ENCODE measurements at places on chromosomes 3 and 15.

GRCh38 chr3:119401069-119401468 lies 62.3 kb downstream of the TMEM39A start:
- no peak for DNase-seq

DNA sequence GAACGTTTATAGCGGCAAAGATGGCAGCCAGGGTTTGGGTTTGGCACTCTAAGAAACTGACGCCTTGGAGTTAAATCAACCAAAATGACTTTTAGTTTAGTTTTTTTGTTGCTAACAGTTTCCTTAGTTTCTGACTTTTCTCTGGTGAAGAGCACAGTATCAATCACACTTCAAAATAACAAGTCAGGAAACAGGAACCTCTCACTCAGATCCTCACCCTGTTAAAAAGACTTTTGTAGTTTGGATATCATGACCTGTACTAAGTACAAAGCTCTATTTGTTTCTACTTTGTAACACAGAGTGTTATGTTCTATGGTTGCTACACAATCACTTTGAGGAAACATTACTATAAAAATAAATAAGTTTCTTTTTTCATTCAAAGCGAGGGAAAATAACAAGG lies 51.1 kb downstream of the ATP10A start:
- no peak for DNase-seq

- no peak for DNase-seq
These were observed 708.4 kb upstream of the CBLB start for GRCh38 chr3:106577241-106577640.

GRCh38 chr3:117393119-117393518 lies 683.5 kb downstream of the TUSC7 start:
- no peak for DNase-seq

- no peak for DNase-seq
These were observed 61.3 kb downstream of the CEMIP start for GRCh38 chr15:80840182-80841130.

DNA sequence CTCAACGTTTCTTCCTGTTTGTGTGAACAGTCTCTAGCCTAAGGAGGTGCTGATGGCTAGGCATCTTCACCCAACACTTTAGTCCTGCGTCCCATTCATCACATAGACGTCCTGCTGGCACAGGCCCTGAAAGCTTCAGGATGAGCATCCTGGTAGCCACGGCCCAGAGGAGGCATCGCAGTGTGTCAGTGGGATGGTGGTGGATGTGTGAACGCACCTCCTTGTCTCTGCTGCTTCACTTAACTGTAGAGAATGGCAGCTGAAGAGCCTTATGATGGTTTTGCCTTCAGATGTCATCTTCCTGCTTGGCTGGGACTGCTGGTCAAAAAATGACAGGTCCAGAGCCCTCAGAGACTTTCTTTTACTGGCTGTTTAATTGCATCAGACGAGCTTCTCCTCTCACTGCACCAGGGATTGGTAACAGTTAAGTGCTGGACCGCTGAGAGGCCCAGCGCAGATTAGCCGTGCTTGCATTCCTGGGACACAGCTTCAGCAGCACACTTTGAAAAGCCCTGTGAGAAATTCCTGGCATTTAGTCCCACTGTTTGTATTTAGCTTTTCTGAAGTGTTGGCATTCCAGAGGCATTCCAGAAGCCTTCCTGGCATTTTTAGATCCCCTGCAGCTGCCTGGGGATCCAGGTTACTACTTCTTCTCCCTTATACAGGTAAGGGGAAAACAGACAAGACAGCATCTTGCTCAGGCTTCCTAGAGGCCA lies 132.4 kb upstream of the PLXNA1 start:
- no peak for DNase-seq

- DNase-seq = no peak
These were observed 45.9 kb upstream of the TRPM1 start for GRCh38 chr15:31147456-31147855.
